ENCODE measurements at places on chromosomes 2 and 18. TPM values are rescaled to one million over a fixed set of nuclear protein-coding genes. Genes with fewer than 3 reads are reported as not detected.

Gene CNDP1
- not detected for total RNA-seq

Gene IL1RL1
- total RNA-seq, result 0.32 TPM

Gene CHAC2
- total RNA-seq, result 5.2 TPM

Gene GPAT2
- total RNA-seq, result 1.9 TPM
